ENCODE measurements at places on chromosomes 6 and 20.

- DNase-seq, result no peak
Observed at GRCh38 chr6:38603966-38604365, 35.8 kb downstream of the BTBD9 start.

DNA sequence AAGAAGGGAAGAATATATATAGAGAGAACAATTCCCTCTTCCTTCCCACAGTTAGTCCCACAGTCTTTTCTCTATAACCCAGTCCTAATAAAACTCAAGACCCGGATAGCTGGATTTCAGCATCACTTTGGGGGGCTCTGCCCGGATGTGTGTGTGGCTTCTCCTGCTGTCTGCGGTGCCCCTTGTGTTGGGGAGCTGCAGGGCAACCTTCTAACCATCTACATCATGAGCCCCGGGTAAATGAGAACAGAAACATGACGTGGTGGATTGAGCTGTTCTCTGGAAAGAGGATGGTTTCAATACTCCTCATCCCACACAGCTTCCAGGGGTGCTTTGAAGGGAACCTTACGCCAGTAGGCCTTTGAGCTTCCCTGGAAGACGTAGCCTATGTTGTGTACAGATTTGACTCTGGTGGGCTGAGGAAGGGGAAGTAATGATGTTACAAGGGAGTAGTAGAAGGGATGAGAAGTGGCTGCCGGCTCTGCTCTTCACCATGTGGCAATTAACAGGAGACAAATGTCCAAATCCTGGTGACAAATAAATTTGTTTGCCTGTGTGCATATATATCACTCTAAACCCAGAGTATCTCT lies 13.5 kb upstream of the PRDM1 start:
- no peak for DNase-seq

DNA sequence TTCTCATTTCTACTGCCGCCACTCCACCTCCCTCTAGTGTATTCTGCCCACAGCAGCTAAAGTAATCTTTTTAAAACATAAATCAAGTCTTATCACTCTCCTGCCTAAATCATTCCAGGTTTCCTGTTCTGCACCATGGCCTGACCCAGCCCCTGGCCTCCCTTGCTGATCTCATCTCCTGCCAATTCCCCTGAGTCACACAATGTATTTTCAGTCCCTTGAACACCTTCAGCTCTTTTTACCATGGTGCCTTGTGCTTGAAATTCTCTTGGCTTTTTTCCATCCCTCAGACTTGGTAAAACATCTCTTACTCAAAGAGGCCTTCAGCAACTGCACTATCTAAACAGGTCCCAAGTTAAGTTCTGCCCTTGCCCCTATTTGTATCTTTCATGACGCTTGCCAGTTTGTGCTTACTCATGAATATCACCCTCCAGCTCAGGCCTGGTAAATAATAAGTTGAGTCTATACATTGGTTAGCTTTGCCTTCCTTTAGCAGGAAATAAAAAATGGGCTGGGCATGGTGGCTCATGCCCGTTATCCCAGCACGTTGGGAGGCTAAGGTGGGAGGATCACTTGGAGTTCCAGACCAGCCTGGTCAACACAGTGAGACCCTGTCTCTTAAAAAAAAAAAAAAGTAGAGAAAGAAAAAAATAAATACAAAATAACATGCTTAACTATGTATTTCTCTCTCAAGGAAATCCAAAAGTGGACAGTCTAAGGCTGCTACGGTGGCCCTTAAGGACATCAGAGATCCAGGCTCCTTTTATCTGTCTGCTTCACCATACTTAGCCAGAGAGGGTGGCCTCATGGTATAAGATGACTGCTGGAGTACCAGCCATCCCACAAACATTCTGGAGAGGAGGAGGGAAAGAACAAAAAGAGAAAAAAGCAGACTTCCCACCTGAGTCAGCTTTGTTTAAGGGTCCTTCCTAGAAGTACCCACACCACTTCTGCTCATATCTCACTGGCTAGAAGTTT lies 62.2 kb downstream of the ARFGEF2 start:
- no peak for DNase-seq

GRCh38 chr6:156857573-156857972 lies 80.4 kb downstream of the ARID1B start:
- no peak for DNase-seq

DNA sequence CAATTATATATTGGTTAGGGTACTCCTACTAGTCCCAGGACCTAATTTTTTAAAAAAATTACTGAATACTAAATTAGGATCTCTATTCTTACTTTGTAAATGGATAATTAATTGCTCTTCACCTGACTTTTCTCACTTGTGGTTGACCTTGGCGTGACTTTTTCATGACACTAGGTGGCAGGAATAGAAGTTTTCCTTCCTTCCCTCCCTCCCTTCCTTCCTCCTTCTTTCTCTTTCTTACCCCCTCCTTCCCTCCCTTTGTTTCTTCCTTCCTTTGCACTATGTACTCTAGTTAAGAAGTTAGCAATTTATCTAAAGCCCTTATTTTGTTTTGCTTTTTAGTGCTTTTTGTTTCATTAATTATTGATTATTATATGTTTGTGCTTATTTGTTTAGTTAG lies 20.4 kb upstream of the HBS1L start:
- no peak for DNase-seq

DNA sequence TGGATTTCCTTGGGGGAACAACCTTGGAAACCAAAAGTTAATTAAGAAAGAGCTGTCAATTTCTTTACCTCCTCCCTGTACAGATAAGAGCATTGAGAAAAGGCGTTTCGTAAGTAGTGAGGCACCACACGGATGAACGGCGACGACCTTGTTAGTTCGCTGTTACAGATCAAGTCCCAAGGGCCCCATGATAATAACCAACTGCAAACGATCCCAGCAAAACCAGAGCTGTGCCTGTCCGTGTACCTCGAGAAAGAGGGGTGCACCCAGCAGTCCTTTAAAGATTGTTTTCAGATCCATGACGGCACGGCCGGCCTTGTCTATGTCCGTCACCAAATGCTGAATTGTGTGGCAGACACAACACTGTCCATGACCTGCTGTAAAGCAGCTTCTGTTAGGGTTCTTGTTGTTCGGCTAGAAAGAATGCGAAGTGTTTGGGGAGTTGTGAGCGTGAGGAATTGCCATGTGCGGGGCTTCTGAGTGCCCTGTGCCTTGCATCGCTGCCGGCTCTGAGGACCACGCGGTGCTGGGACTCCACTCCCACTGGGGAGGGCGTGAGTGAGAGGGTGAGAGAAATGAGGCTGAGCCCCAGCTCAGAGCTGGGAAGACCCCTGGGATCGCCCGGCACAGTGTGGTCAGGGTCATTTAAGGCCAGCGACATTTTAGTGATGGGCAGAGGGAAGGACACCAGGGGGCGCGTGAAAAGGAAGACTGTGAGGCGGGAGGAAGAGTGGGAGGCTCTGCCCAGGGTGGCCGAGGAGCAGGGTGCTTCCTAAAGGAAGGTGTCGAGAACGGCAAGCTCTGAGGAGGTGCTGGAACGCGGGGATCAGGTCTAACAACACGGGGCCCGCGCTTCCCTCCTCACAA lies 136.8 kb upstream of the RPS6KA2 start:
- DNase-seq, result no peak

DNA sequence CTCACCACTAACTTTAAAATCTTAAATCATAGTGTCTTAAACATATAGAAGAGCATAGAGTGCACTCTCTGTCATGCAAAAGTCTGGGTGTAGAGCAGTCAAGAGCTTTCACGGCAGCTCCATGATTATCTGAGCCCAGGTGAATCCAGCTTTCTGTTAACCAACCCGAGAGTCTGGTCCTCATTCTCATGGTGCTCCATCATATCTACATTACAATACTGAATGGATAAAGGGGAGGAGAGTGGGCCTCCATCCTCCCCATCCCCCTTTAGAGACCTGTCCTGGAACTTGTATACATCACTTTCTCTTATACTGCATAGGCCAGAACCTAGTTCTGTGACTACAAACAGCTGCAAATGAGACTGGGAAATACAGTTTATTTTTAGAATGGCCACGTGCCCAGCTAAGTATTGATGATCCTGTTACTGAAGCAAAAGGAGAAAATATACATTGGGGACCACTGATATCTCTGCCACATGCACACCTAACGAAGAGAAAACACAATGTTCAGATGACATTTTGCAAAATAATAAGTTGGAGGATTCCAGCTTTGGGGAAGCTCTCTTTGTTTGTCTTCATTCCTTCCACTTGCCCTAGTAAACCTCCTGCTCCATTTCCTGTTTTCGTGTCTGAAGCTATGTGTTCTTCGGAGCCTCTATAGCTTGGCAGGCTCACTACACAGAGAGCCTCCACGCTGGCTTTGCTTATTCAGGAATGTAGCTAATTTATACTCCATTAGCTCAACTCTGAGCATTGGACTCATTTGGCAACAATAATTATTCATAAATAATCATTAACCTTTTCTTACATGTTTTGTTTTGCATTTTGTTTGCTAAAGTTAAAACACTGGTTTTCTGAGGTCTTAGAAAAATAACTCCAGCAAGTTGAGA lies 110.1 kb downstream of the IYD start:
- no peak for DNase-seq

- DNase-seq, result no peak
Observed at GRCh38 chr20:61925555-61926252, 140.0 kb downstream of the TAF4 start.

DNA sequence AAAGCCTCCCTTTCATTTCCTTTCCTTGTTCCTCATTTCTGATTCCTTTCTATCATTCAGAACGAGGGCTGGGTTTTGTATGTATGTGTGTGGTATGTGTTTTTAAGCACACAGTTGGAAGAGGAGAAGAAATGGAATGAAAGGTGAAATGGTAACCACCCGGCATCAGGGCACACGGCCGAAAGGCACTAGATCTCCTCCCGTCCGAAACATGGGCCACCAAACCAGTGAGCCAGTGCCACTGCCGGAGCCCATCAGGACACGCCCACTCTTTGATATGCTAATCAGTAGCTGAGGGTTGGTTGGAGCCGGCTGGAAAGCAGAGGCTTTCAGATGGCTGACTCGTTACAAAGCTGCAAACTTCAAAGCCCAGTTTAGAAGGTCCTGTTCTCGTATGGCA lies 228.6 kb upstream of the JARID2 start:
- DNase-seq, result peak; percentile 2

- no peak for DNase-seq
Observed at GRCh38 chr20:35088231-35089145, 4.1 kb downstream of the TRPC4AP start.

DNA sequence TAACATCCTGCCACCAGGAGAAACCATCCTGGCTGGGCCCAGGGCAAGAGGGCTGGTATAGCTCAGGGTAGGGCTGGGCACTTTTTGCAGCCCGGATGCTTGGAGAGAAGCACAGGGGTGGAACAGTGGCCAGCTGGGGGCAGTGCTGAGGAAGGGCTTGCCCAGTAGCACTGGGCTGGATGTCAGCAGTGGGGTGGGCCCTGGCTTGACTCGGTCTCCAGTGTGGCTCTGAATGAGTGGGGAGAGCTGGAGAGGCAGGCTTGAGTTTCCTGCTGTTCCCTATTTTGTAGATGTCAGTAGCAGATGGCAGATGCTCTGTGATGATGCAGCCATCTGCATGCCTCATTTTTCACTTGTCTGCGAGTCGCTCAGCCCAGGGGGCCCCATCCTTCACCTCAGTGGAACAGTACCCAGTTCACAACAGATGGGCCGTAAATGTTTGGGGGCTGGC lies 56.3 kb upstream of the TULP1 start:
- DNase-seq, result peak; percentile 31

- DNase-seq, result peak; percentile 40
Observed at GRCh38 chr6:6556738-6557503, 31.6 kb upstream of the LY86 start.

- DNase-seq, result no peak
Observed at GRCh38 chr20:58084966-58085365, 143.5 kb downstream of the ANKRD60 start.

DNA sequence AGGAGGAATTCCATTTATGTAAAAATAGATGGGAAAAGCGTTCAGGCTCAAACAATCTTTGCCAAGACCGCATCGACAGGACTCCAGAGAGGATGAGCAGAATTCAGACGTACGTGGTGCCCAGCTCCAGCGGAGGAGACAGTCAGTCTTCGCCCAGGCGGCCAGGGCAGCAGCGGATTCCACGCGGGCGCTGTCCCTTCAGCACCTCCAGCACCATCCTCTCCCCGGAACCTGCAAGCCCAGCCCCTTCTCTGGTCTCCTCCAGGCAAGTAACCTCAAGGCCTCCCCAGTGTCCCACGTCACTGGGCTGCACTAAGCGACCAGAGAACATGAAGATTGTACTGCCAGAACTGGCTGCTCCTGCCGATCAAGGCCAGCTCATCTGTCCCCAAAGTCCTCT lies 2.8 kb upstream of the KCNQ2 start:
- no peak for DNase-seq

DNA sequence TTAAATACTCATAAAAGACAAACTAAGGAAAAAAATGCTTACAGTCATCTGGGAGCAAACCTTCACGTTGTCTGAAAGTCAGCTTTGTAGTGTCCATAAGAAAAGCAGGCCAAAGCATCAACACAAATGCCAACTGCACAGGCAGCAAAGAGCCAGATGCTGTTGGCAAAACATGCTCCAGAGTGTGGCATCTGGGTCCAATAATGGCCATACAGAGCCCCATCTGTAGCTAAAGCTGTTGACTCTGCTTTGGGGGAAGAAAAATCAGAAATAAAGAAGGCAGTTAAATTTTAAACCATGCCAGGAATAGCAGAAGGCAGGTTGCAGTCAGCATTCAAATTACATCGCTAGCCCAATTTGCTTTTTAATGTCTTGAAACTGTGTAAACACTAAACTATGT lies 776.3 kb downstream of the EYS start:
- no peak for DNase-seq

- no peak for DNase-seq
Observed at GRCh38 chr6:17580518-17581048, 19.5 kb upstream of the FAM8A1 start.

- DNase-seq, result no peak
Observed at GRCh38 chr6:153130515-153131036, 506 bp downstream of the RGS17 start.

GRCh38 chr6:158793432-158793831 lies 25.7 kb downstream of the EZR start:
- DNase-seq, result peak; percentile 61

DNA sequence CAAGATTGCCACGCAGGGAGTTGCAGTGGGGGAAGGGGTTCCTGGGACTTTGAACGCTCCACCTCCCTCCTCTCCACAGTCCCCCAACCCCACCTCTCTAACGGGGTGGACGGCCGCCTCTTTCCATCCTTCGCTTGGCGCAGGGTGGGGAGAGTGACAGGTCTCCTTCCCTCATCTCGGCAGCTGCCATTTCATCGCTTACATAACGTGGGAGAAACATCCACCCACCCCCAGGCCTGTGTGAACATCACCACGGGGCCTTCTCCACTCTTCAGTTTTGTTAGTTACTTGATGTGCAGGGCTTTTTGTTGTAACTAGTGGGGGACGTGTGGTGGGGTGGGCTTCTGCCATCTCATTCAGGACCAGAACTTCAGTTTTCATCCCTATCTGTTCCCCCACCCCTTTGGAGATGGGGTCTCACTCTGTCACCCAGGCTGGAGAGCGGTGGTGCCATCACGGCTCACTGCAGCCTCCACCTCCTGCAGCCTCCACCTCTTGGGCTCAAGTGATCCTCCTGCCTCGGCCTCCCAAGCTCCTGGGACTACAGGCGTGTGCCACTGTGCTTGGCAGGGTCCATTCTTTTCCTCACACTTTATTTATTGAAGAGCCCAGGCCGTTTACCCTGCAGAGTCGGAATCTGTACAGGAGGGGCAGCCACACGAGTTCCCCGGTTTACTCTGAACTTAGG lies 17.7 kb downstream of the RTEL1 start:
- no peak for DNase-seq

Data from CD4-positive, alpha-beta T cell treated with Interleukin-21 for 1 hour (primary cell).